Hematopoietic multipotent progenitor cell treated with erythropoietin and hydrocortisone succinate and interleukin-3 and kit ligand, for 17 days (in vitro differentiated cells): ENCODE measurements at places on chromosomes 11 and 22.

DNA sequence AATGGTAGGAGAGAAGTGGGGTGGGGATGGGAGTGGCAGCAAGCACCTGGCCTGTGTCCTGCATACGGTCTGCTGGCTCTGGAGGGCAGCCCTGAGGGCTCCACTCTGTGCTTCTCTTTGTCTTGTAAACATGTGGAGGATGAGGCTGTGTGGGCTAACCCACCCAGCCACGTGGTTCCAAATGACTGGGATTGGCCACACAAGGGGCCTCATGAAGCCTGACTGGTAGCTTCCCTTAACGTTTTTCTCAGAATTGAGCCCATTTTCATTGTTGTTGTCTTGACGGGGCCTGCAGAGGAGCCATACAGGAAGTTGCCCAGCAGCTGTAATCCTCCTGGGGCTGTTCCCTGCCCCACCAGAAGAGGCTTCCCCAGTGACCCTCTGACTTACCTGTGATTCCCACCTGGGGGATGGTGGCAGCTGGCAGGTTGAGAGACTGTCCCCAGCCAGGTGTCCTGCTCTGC, 18.0 kb downstream of the DERL3 start:
- DNase-seq: no peak

DNA sequence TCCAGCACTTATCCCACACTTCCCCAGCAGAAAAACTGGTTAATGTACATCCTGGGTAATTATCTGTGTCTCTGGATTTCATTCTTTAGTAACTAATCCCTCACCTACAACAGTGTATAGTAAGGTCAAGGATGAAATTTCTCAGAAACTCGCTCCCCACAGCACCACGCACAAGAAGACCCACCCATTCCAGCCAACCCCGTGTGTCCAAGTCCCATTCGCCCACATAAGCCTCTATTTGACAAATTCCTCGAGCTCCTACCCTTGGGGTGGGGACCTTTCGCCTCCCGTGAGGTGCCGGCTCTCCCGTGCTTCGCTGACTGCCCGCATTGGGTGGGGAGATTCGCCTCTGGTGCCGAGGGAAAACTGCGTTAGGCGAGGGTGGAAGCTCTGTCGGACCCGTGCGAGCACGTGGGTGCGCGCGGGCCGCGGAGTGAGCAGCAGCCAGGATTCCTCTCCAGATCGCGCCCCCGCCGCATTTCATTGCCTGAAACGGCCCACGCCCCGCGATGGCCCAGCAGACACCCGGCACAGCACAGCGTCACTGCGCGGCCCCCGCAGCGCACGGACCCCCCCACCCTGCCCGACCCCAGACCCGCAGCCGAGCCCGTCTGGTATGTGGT, 866 bp downstream of the EXPH5 start:
- DNase-seq: no peak

- no peak for DNase-seq
These were observed 13.8 kb downstream of the PAMR1 start for GRCh38 chr11:35511666-35512065.

- no peak for DNase-seq
These were observed 47.5 kb upstream of the ME3 start for GRCh38 chr11:86719781-86720463.

GRCh38 chr11:35012467-35013191, 96.2 kb downstream of the PDHX start:
- no peak for DNase-seq

- no peak for DNase-seq
These were observed 14.1 kb downstream of the EPS8L2 start for GRCh38 chr11:720017-720641.

DNA sequence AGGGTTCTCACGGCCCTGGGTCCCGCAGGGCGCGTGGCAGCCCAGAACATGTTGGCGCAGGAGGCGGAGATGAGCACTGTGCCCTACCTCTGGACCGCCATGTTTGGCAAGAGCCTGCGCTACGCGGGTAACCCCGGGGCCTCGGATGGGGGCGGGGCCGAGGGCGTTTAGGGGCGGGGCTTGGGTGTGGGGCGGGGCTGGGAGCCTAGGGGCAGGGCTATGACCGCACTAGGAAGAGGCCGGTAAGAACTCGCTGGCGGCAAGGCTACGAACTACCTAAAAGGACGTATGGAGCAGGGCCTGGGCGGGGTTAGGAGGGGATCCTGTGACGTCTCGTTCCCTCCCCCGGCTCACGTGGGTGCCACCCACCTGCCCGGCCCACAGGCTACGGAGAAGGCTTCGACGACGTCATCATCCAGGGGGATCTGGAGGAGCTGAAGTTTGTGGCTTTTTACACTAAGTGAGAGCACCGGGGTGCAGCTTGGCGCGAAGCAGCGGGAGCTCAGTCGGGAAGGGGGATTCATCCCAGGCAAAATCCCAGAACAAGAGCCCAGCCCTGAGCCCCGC, 2.8 kb upstream of the LZTR1 start:
- peak; percentile 51 for DNase-seq

- no peak for DNase-seq
These were observed 177.8 kb downstream of the TENM4 start for GRCh38 chr11:79263001-79263400.

DNA sequence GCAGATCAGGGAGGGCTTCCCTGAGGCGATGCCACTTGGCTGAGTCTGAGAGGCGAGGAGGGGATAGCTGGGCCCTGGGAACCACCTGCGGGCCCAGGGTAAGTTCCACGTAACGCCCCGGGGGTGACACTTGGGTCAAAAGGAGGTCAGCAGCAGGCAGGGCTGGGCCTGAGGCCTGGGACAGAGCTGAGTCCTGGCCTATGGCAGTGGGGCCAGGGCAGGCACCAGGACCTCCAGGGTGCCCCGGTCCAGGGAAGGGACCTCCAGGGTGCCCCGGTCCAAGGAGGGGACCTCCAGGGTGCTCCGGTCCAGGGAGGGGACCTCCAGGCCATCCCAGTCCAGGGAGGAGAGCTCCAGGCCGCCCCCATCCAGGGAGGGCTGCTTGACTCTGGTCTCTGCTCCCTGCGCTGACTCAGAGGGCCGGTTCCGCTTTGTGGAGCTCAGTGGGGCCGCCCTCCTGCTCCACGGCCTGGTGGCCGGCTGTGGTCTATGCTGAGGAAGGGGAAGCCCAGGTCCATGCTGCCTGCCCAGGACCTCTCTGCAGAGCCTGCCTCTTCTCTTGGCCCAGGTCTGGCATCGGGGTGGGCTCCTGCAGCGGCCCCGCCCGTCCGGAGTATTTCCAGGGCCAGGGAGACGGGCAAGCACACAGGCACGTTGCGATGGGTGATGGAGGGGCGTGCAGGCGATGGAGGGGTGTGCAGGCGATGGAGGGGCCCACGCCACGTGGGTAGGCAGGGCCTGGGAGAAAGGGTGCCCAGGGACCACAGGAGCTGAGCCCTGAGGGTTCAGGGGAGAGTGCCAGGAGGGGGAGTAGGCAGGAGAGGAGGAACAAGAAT, 19.5 kb upstream of the WNT7B start:
- DNase-seq: no peak

GRCh38 chr11:16843294-16843693, 104.8 kb downstream of the C11orf58 start:
- DNase-seq: peak; percentile 50

GRCh38 chr22:33597274-33597985, 322.8 kb downstream of the LARGE1 start:
- no peak for DNase-seq
